Activated T-cell treated with anti-CD3 and anti-CD28 coated beads, Interleukin-2, amount 50 U/mL, for 4 hours (primary cell): ENCODE measurements at places on chromosomes 16 and 17. TPM values are rescaled to one million over a fixed set of nuclear protein-coding genes. Genes with fewer than 3 reads are reported as not detected.

DNA sequence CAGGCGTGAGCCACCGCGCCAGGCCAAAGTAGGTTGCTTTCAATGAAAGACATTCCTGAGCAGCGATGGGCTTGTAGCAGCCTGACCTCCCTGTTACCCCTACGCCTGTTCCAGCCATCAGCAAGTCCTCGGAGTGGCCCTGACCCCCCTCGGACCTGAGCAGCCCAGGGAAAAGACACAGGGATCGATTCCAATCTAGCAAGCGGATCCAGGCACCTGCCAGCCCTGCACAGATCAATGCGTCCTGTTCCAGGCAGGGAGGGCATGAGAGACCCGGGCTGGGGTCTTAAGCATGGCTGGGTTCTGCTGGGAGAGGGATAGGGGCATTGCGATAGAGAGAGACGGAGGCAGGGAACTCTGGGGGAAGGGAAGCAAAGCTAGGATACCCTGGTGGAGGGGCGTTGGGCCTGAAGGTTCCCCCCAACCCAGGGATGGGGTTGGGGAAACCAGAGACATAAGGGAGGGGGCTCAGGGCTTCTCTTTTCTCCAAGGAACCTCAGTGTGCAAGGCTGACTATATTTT is 21.9 kb downstream of the SRCIN1 start:
- DNase-seq, result no peak

- DNase-seq, result peak; percentile 49
Observed at GRCh38 chr17:29292071-29292991, 1.6 kb downstream of the NUFIP2 start.

GRCh38 chr17:3035256-3035967 is 28.0 kb downstream of the OR1D5 start:
- DNase-seq, result no peak

GRCh38 chr17:64128787-64129514 is 993 bp downstream of the ERN1 start:
- no peak for DNase-seq

DNA sequence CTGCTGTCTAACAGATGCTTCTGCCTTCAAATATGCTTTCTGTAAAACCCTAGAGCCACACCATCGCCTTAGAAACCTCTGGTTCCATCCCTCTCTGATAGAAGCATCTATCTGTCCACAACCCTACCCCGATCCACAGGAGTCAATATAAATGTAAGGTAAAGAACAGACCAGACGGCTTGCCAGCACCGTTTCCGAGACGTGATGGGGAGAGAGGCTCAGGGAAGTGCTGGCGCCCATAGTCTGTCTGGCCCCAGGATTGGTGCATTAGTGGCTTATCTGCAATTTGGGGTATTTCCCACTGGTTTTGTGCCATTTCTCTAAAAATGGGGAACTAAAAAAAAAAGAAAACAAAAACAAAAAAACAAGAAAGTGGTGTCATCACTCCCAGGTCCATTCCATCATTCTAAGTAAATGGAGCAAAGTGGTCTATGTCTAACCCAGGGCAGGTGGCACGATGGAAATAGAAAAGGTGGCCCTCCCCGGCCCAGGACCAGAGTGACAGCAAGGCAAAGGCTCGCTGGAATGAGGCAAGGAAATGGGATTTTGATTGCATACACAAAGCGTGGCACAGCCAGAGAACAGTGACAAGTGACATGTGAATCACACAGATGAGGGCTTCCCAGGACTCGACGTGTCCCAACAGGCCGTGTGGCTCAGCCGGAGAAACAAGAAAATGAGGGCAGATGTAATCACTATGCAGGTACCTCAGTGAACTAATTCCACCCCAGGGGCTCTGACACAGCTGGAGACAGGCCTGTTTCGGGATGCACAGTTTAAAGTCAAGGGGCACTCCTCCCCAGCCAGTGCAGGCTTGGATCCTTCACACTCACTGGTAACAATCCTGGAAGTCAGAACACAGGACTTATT is 125.6 kb downstream of the GAS7 start:
- no peak for DNase-seq

GRCh38 chr17:4375039-4375748 is 8.7 kb upstream of the UBE2G1 start:
- DNase-seq, result no peak

DNA sequence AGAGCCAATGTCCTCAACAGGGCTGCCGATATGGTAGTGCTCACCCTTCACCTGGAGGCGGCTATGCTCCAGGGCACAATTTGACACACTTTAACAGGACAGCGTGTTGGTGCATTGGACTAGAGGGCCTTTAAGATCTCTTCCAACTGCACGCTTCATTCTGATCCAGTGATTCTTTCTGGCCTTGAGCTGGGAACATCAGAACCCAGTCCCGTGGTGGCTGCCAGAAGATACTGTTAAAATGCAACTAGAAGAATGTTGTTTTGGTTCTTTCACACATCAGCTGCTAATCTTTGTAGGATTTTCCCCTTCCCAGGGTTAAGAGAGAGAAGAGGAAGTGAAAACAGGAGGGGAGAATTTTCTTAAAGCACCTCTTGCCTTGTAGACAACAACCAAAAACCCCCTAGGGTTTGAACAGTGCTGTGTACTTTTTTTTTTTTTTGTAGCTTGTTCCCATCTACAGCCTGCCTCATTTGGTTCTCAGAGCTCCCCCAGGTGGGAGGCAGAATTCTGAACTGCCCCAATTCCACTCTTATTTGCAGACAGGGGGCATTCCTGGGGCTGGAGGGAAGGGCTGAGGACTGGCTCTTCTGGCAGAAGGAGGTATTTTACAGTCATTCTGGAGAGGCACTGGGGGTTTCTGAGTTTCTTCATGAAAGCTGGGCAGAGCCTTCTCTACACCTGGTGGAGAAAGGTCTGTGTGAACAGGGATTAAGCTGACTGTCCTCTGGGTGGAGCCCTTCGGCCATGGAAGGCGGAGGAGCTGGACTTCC is 32.4 kb downstream of the SMARCE1 start:
- peak; percentile 43 for DNase-seq

- no peak for DNase-seq
Observed at GRCh38 chr16:19875900-19876299, 8.7 kb downstream of the GPRC5B start.

- no peak for DNase-seq
Observed at GRCh38 chr17:77036841-77037381, 103.9 kb upstream of the SEC14L1 start.

- DNase-seq, result peak; percentile 58
Observed at GRCh38 chr17:48814504-48814903, 2.5 kb downstream of the TTLL6 start.

- peak; percentile 69 for DNase-seq
Observed at GRCh38 chr16:66604376-66605176, at the start of gene CMTM3. CMTM3 (plus strand) TSS chr16:66604704; CDS start chr16:66604806, 102 bp downstream.

DNA sequence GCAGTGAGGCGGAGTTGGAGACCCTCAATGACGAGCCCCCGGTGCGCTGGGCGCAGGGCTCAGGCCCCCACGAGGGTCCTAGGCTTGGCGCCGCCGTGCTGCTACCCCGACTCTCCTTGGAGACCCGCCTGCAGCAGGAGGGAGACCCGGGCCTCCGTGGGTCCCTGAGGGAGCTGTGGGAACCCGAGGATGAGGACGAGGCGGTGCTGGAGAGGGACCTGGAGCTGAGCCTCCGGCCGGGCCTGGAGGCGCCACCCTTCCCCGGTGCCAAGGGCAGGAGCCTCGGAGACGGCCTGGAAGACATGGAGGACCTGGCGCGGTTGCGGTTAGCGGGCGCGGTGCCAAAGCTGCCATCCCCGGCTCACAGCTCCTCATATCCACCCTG is 2.3 kb downstream of the MYO15B start:
- no peak for DNase-seq

DNA sequence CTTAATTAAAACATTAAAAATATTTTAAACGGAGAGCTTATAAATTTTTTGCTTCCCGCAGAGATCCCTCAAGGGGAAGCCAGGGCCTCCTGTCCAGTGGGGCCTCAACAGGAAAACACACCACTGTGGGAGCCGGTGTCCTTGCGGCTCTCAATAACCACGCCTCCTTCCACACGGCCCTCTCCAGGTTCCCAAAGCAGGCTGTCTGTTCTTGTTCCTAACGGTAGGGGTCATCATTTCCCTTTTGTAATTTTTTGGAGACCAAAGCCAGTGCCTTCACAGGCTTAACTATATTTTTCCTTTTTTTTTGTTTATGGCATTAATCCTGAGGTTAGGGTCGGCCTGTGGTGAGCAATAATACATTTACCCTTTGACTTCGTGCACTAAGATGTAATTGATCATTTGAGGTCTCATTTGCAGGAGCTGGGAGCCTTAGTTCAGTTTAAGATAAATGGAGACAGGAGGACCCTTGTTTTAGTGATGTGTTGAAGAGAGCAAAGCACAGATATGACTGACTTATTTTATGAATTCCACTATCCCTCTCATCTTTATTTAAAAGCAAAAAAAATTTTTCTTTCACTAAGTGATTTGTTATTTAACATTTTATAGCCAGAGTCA is 77.5 kb upstream of the N4BP1 start:
- DNase-seq, result no peak

- DNase-seq, result no peak
Observed at GRCh38 chr17:78269955-78270381, 38.5 kb downstream of the TMEM235 start.

DNA sequence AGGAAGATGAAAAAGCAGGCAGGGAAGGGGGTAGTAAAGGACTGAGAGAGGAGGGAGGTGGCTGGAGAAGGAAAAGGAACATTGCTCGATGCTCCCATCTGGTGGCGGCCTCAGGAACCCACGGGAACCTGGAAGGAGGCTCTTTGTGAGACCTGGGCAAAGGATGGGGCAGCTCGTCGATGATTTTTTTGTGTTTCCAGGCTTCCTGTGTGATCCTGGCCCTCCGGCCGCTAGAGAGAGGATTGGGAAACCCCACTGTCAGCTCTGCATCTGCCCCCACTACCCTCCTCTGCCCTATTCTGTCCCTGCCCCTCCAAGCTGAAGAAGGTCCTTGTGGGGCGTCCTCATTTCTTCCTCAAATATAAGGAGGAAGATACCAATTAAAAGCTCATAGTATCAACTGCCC is 6.6 kb downstream of the WFIKKN2 start:
- peak; percentile 34 for DNase-seq

DNA sequence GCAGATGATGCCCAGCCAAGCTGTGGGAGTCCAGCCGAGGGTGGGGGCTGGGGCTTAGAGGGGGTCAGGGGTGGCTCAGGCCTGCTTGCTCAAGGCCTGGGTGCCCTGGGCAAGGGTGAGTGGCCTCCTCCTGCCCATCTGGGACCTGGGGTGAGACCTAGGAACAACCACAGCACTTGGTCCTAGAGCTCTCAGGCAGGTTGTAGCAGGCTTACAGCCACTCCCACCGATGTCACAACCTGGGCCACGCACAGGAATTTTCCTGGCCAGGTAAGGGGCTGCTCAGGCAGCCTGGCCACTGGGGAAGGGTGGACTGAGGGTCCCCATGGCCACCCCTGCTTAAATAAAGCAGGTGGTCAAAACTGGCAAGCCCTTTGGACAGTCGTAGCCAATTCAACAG is 6.3 kb upstream of the SREBF1 start:
- no peak for DNase-seq

GRCh38 chr16:58020628-58021521 is 4.7 kb upstream of the MMP15 start:
- DNase-seq, result peak; percentile 59

DNA sequence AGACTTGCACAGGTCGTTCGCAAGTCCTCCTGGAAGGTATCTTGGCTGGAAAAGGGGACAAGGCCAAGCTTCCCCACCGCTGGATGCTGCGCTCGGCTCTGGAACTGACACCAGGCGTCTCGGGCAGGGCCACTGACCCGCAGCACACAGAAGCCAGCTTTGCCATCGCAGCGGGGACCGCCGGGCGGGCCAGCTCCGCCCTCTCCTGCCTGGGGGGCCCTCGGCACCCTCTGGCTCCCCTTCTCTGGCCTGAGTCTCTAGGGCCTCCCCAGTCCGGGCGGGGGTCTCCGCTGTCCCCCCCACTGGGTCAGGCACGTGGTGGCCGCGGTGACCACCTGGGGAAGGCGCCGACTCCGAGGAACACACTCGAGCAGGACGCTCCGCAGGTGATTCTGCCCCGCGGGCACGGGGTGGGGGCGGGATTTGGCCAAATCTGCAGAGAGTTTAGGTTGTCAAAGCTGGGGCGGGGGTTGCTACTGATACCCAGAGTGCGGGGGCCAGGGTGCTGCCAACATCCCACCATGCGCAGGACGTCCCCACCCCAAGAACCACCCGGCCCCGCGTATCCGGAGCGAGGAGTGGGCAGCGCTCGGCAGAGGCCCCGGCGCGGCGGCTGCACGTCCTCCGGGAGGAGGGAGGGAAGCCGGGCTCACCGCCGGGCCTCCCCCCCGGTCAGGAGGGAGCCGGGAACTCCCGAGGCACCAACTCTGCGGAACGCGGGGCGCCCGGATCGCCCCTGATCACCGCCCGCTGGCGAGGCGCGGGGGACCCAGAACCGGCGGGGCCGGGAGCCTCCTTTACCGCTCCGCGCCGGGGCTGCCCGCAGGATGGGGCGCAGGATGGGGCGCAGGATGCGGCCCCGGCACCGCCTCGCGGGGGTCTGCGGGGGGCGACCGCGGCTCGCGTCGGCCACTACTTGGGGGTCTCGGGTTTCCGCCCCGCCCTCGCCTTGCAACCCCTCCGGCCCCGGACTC is 744 bp upstream of the METRNL start:
- DNase-seq, result no peak

- peak; percentile 21 for DNase-seq
Observed at GRCh38 chr17:38674014-38674748, 576 bp downstream of the EPOP start.

- DNase-seq, result no peak
Observed at GRCh38 chr16:1602285-1602684, 9.6 kb downstream of the IFT140 start.

- no peak for DNase-seq
Observed at GRCh38 chr16:88058136-88058535, 106.9 kb downstream of the BANP start.

GRCh38 chr16:68400924-68401460 is 47.3 kb downstream of the SMPD3 start:
- DNase-seq, result no peak

DNA sequence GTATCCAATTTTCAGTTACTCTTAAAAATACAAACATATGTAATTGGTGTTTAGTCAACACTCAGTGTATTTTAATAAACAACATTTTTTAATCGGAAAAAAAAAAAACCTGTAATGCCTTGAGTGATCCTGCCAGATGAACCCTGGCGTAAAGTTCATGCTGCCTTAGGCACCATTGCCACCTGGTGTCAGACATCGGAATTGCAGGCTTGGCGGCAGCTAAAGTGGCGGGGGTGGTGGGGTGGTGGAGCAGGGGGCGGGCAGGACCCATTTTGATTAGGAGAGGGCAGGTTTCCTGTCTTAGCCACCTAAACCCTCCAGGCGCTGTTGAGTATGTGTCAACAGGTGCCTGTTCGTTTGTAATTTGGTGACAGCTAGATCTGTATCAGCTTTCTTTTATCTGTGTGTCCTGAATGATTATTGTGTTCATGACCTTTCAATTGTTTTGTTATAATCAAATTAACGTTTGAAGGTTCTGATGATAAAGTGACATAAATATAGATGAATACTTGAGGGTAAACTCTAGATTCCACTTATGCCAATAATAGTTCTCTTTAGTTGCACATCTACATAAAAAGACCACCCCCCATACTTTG is 588.7 kb downstream of the CDH13 start:
- peak; percentile 9 for DNase-seq

GRCh38 chr16:2270588-2271470 is 2.9 kb upstream of the RNPS1 start:
- DNase-seq, result no peak

- no peak for DNase-seq
Observed at GRCh38 chr16:84832488-84833143, 12.8 kb downstream of the CRISPLD2 start.

Gene FBXW10
- total RNA-seq, result 0.16 TPM

Gene DNAAF1
- not detected for total RNA-seq

Gene DNAAF8
- total RNA-seq, result 0.16 TPM

Gene CD79B
- total RNA-seq, result 21.6 TPM

Gene TPSG1
- total RNA-seq, result not detected

Gene GAS2L2
- not detected for total RNA-seq

Gene PRR29
- total RNA-seq, result 0.16 TPM

Gene MT4
- not detected for total RNA-seq

Gene HS3ST3A1
- total RNA-seq, result not detected

Gene PDE6G
- total RNA-seq, result not detected

Gene KCNAB3
- 10.3 TPM for total RNA-seq
